ENCODE measurements at places on chromosomes 16 and 17. TPM values are rescaled to one million over a fixed set of nuclear protein-coding genes. Genes with fewer than 3 reads are reported as not detected.

Gene QPRT
- polyA plus RNA-seq = 79.1 TPM

Gene RDM1
- polyA plus RNA-seq = 8.8 TPM

Gene CMTM2
- polyA plus RNA-seq = not detected

Gene OTOP2
- polyA plus RNA-seq = not detected

Gene TBC1D3I
- 0.11 TPM for polyA plus RNA-seq
